Right lobe of liver (tissue), 6 donors: ENCODE measurements at places on chromosomes 7 and 10.

GRCh38 chr7:70346844-70347462 lies 748.7 kb downstream of the AUTS2 start:
- no peak for DNase-seq

DNA sequence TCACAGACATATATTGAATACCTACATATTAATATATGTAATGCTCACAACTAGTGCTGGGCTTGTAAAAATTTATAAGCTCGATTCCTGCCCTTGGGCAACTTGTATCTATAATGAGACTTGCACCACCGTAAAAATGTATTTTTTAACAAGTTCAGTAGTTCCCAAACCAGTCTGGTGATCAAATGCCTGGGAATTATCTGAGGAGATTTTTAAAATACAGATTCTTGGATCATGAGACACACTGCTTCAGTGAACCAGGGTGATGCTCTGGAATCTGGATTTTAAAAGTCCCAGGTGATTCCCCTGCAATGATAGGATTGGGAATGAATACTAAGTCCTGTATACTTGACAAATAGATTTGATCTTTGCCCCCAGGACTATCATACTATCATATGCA lies 4.3 kb upstream of the MICU1 start:
- no peak for DNase-seq

GRCh38 chr7:4845740-4846142 lies 16.1 kb downstream of the PAPOLB start:
- DNase-seq = no peak

DNA sequence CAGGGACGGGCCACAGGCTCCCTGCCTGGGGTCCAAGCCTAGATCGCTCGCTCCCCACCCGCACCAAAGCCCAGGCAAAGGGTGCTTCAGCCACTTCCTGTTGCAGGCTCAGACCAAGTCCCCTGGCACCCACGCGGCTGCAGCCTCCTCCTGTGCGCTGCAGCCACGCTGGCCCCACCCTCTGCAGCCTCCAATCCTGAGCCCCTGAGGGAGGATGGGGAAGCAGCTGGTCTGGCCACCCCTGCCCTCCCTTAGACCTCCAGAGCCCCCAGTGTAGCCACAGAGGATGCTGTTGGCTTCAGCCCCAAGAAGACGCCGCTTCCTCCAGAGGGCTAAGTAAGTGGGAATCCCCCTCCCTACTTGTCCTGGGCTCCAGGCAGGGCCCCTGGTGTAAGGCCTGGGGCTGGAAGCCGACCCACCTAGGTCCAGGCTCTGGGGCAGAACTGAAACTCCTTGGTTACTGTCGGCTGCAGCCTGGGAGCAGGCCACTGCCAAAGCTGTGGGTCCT lies 9.4 kb downstream of the LIMK1 start:
- DNase-seq = no peak

- no peak for DNase-seq
Measured at GRCh38 chr10:26334232-26334931, 103.8 kb upstream of the APBB1IP start.

- peak; percentile 61 for DNase-seq
Measured at GRCh38 chr10:86592413-86592812, 61.9 kb upstream of the OPN4 start.

DNA sequence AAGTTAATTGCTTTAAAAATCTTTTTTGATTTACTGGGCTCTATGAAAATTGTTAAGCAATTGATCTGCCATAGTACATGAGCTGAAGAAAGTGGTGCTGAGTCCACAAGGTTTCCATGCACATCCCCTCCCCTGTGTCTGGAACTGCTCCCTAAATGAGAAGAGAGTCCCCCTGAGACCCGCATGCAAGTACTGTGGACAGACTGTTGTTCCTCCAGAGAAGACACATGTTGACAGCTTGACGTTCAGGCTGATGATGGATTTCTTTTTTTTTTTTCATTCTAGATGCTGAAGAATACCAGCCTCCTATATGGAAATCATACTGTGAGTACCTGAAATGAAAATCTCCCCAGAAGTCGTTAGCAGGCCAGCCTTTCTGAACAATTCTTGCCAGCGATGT lies 159.8 kb downstream of the CHN2 start:
- DNase-seq = no peak

- DNase-seq = no peak
Measured at GRCh38 chr7:99105756-99106155, 38.2 kb downstream of the SMURF1 start.

GRCh38 chr10:119549247-119549999 lies 6.9 kb upstream of the RGS10 start:
- DNase-seq = peak; percentile 4

DNA sequence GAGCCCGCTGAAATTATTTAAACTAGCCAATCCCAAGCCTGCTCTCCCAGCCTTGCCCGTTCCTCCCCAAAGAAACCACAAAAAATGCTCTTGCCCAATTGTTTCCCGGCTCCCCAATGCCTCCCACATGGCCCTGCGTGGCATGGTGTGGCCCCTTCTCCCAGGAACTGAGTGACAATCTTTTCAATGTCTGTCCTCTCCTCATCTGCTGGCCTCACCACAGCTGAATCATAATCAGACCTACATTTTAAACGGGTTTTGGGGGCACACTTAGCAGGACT lies 201.5 kb downstream of the PRPF18 start:
- DNase-seq = no peak

DNA sequence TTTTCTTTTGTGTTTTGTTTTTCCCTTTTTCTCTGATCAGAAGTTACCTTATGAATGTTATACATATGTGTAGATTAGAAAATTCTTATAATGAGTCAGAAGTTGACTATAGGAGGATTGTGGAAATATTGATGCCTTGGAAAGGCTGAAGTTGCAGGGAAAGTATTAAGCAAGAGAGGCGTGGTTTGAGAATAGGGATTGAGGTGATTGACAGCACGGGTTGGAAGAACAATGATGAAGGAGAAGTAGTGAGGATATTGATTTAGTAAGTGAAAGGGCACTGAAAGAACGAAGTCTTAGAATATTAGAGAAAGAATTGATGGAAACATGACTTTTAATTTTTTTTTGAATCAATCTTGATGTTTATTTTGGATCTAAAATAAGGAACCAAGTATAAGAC lies 176.0 kb downstream of the EXOC4 start:
- no peak for DNase-seq
